ENCODE measurements at places on chromosomes 13 and 19.

DNA sequence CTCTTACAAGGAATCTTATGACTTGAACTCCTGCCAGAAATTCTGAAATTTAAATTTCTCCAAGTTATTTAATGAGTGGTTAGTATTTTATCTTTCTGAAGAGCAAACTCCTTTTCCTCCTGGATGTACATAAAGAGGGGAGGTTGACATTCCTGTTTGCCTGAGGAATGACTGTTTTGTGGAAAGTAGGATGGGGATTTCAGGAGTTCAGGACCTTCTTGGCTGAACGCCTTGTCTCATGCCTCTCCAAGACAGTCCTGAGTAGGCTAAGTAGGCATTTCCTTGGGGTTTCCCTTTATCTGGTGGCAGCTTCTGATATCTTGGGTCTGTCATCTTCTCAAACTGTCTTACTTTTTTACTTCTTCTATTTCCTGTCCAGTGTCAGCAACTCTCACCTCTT is 356.6 kb downstream of the TDRD3 start:
- DNase-seq = no peak

- DNase-seq = no peak
Observed at GRCh38 chr19:38170334-38170733, 53.7 kb downstream of the DPF1 start.

DNA sequence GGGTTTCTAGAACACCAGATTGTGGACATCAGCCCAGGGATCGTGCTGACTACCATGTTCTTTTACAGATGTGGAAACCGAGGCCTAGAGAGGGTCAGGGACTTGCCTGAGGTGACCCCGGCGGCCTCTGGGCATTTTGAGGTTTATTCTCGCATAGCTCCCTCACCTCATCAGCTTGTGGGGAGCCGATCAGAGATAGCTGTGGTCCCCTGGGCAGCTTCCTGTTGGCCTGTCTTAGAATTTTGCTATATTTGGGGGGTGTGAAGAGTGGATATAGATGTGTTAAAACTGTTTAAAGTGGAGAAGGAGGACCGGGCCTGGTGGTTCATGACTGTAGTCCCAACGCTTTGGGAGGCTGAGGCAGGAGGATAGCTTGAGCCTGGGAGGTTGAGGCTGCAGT is 6.9 kb downstream of the ARHGEF1 start:
- DNase-seq = no peak

GRCh38 chr13:105338006-105338405 is 1197.5 kb downstream of the EFNB2 start:
- no peak for DNase-seq

DNA sequence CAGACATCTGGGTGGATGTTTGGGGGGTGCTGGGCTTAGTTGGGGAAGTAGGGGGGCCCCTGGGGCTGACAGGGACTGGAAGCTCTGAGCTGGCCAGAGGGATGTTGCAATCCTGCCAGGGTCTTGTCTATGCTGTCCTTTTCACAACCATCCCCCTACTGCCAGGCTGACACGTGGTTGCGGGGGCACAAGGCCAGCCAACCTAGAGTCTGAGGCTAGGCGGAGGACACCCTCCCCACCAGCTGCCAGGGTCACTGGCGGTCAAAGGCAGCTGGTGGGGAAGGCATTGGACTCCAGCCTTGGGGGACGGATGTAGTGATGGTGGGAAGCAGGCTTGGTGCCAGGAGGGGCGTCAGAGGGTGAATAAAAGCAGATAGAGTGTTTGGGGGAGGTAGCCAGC is 1.6 kb upstream of the APOC1 start:
- DNase-seq = no peak

DNA sequence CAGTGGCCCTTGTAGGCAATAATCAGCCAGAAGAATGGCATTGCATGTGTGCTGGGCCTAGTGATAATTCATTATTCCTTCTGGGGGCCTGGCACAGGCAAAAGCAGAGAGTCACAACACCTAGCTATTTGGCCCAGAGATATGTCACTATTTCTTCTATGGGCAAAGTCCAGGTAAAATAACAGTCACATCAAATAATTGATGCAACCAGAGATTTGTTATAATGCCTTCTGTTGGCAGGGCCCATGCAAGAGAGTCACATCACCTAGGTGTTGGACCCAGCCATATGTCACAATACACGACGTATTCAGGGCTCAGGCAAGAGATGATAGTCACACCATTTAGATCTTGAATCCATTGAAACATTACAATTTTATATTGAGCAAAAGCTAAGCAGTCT is 66.1 kb downstream of the ZNF726 start:
- DNase-seq = no peak

DNA sequence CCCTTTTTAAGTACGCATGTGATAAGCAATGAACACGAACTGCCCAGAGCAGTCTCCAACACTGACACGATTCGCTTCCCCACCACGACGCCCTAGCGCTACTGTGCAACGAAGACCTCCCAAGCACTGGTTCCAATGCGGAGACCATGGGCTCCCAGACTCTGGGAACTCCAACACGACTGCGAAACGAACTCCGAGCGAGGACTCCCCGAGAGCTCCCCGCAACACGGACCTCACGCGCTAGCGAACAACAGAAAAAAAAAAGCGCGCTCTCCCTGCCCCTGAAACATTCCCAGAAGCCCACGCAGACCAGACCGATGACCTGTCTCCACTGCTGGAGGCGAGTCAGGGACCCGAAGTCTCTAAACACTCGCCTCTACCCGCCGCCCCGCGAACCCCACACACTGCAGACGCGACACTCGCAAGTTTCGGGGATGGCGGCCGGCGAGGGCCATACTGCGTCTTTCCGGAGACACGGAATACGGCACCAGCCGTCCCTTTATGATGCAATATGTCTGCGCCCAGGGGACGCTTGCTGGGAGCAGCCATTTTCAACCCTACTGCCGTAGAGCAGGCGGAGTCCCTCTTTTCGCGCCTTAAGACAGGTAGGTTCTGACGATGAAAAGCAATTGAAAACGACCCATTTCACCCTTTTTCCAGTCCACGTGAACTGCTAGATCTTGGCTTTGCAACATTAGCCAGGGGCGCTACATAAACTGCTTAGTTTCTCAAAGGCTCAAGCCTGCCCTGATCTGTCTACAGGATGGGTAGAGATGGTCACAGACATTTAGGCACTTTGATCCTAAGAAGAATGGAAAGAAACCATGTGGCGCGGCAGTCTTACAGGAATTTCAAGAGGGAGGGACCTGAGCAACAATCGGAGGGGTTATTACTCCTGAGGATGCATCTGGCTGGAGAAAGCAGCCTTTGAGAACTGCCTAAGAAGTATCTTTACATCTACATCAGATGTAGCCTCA is at the start of gene ZNF577:
Gene ZNF577 (minus strand): TSS at position 430 of the 977 bp plus-strand sequence. CDS start 7,569 bp downstream, outside the sequence.
- DNase-seq = peak; percentile 96

DNA sequence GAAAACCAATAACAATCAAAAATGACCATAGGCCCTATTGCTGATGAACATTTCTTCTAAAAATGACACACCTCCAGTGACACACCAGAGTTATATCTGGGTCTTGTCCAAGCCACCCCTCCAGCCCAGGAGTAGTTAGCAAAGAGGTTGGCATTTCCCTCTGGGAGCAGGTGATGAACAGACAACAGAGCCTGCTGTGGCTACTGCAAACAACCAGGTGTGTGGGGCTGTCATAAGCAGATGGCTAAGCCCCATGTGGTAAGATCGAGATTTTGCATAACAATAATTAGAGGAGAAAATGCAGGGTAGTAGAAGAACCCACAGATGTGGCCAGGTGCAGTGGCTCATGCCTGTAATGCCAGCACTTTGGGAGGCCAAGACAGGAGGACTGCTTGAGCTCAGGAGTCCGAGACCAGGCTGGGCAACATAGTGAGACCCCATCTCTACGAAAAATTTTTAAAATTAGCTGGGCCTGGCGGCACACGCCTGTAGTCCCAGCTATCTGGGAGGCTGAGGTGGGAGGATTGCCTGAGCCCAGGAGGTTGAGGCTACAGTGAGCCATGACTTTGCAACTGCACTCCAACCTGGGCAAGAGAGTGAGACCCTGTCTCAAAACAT is 5.0 kb downstream of the XRCC1 start:
- DNase-seq = no peak

DNA sequence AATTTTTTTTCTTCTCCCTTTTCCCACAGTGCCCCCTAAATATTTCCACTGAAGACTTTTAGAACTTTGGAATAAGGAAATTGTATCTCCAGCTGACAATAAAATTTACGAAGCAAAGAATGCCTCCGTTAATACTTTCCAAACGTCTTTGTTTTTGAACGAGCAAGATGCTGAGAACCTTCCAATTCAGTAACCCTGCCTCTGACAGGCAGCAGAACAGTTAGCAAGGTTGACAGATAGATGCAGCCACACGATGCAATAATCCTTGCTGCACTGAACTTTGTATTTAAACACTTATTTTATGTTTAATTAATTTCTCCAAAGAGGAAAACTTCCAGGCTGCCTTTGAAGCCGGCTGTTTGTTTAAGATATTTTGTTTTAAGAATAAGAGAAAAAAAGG is 71.8 kb upstream of the TSHZ3 start:
- DNase-seq = no peak

GRCh38 chr19:33904681-33905080 is 108.0 kb downstream of the KCTD15 start:
- DNase-seq = no peak
